Kidney (tissue), 22 donors: ENCODE measurements at places on chromosomes 2 and 18. TPM values are rescaled to one million over a fixed set of nuclear protein-coding genes. Genes with fewer than 3 reads are reported as not detected.

DNA sequence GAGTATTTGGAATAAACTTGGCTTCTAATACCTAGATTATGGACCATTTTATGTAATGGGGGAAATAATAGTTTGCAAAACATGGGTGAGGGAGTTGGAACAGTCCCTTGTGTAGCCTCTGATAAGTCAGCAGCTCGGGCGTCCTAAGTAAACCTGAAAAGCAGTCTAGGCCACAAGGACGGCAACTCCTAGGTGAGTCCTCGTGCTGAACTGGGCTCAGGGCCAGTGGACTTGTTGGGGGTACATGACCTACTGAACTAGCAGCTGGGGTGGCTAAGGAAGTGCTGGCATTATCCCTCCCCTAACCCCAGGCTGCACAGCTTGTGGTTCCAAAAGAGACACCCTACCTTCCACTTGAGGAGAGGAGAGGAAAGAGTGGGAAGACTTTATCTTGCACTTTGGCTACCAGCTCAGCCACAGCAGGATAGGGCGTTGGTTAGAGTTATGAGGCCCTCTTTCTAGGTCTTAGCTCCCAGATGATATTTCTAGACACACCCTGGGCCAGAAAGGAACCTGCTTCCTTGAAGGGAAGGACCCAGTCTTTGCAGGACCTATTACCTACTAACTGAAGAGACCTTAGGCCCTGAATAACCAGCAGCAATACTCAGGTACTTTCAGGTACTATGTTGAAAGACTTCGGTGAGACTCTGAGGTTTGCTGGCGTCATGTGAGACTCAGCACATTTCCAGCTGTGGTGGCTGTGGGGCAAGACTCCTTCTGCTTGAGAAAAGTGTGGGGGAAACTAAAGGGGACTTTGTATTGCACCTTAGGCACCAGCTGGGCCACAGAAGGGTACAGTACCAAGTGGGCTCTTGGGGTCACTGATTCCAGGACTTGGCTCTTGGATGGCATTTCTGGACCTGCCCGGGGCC lies 71.0 kb downstream of the AQP4 start:
- H3K27me3 ChIP-seq, result no peaks in the 10 kb centered on the region
- H3K4me3 ChIP-seq, result no peak overlapping the region
- DNase-seq, result no peak
- H3K27ac ChIP-seq, result no peak overlapping the region

GRCh38 chr2:50956886-50957285 lies 75.0 kb downstream of the NRXN1 start:
- no peak for DNase-seq
- H3K27ac ChIP-seq, result no peak overlapping the region
- no peaks in the 10 kb centered on the region for H3K36me3 ChIP-seq
- no peaks in the 10 kb centered on the region for H3K27me3 ChIP-seq
- no peaks in the 10 kb centered on the region for H3K4me1 ChIP-seq

DNA sequence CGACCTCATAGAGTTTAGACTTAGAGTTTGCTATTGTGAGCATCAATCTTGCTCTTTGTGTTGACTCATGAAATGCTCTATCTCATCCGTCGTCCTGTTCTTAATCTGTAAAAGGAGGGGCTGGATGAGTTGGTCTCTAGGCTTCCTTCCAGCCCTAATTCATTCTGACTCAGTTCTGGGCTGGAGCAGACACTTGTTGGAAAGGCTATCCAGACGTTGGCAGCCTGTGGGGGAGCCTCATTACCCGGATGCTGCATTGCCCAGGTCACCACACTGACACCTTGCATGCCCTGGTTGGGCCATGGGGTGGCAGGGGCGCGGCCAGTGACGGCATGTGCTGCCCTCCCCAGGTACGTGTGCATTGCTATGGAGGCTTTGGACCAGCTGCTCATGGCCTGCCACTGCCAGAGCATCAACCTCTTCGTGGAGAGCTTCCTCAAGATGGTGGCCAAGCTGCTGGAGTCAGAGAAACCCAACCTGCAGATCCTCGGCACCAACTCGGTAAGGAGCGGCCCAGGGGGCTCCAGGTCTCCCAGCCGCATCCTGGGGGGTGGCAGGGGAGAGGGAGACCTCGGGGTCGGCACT lies 61.5 kb downstream of the EFR3B start:
- H3K4me3 ChIP-seq, result no peak overlapping the region
- H3K27ac ChIP-seq, result no peak overlapping the region
- no peaks in the 10 kb centered on the region for H3K36me3 ChIP-seq
- peaks cover 3% of the 10 kb centered on the region for H3K4me1 ChIP-seq
- DNase-seq, result no peak

DNA sequence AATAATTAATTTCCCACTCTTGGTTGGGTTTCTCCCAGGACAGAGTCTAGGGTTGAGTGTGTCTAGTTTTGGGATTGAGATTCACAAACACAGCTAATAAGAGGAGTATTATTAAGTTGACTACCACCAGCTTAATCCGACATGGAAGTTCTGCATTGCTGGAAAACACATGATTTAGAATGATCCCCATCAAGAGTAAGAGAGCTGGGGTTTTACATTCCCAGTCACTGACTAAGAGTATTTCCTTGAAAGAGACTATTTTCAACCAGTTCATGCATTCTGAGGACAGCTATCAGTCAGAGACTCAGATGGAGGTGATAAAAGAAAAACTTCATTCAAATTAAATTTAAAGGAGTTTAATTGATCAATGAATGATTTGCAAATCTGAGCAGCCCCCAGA lies 334.6 kb upstream of the LRATD1 start:
- no peak overlapping the region for H3K27ac ChIP-seq
- no peaks in the 10 kb centered on the region for H3K27me3 ChIP-seq
- no peak for DNase-seq
- H3K36me3 ChIP-seq, result no peaks in the 10 kb centered on the region
- no peak overlapping the region for H3K4me3 ChIP-seq

Gene FEV
- polyA plus RNA-seq, result not detected

Gene C2orf92
- 3.3 TPM for polyA plus RNA-seq
